ENCODE measurements at places on chromosomes 3 and 15. TPM values are rescaled to one million over a fixed set of nuclear protein-coding genes. Genes with fewer than 3 reads are reported as not detected.

The UROC1 gene
- total RNA-seq = not detected

The C3orf22 gene
- not detected for total RNA-seq

The YEATS2 gene
- 34.5 TPM for total RNA-seq

The CACNA2D3 gene
- total RNA-seq = not detected

The GREM1 gene
- total RNA-seq = 0.54 TPM

The PDE8A gene
- 25.2 TPM for total RNA-seq

The RPL4 gene
- total RNA-seq = 3,102 TPM

The GOLGA6D gene
- not detected for total RNA-seq

The CPLX3 gene
- total RNA-seq = not detected

The CSPG5 gene
- total RNA-seq = 0.67 TPM

GRCh38 chr15:77035999-77036471 is 34.9 kb downstream of the TSPAN3 start:
- no peak overlapping the region for H3K4me3 ChIP-seq
- H3K27me3 ChIP-seq = no peaks in the 10 kb centered on the region
- no peaks in the 10 kb centered on the region for H3K36me3 ChIP-seq
- peak overlapping the region; percentile 16 for H3K27ac ChIP-seq
- DNase-seq = no peak
- H3K4me1 ChIP-seq = no peaks in the 10 kb centered on the region

- H3K27ac ChIP-seq = no peak overlapping the region
- no peak for DNase-seq
- H3K27me3 ChIP-seq = no peaks in the 10 kb centered on the region
- no peaks in the 10 kb centered on the region for H3K4me1 ChIP-seq
Measured at GRCh38 chr3:157914882-157915281, 191.3 kb downstream of the SHOX2 start.

DNA sequence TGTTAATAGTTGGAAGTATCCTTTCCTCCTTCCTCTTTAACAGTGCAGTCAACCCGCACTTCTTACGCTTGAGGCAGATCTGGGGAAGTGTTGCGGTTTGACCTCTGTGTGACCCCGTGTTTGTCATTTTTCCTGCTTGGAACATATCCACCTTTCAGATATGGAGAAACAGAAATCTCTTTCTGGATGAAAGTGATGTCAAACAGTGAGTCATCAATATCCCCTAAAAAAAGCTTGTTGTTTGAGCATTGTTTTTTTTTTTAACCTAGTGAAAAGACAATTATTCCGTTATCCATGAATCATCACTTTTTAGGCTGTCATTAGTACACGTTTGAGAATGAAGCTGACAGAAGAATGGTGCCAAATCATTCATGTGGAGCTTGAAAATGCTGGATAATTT is 293.7 kb downstream of the ARPP21 start:
- no peak overlapping the region for H3K4me3 ChIP-seq
- no peak for DNase-seq
- no peak overlapping the region for H3K27ac ChIP-seq
- no peaks in the 10 kb centered on the region for H3K4me1 ChIP-seq
- no peaks in the 10 kb centered on the region for H3K27me3 ChIP-seq

- no peaks in the 10 kb centered on the region for H3K27me3 ChIP-seq
- H3K36me3 ChIP-seq = peaks cover 13% of the 10 kb centered on the region
- H3K4me3 ChIP-seq = peak overlapping the region; percentile 84
- H3K4me1 ChIP-seq = peaks cover 7% of the 10 kb centered on the region
Measured at GRCh38 chr3:12840591-12841148, 695 bp downstream of the RPL32 start.

- H3K27ac ChIP-seq = no peak overlapping the region
- no peaks in the 10 kb centered on the region for H3K27me3 ChIP-seq
- no peak for DNase-seq
- peaks cover 3% of the 10 kb centered on the region for H3K4me1 ChIP-seq
- H3K4me3 ChIP-seq = no peak overlapping the region
Measured at GRCh38 chr3:150519026-150519425, 27.3 kb downstream of the SERP1 start.

DNA sequence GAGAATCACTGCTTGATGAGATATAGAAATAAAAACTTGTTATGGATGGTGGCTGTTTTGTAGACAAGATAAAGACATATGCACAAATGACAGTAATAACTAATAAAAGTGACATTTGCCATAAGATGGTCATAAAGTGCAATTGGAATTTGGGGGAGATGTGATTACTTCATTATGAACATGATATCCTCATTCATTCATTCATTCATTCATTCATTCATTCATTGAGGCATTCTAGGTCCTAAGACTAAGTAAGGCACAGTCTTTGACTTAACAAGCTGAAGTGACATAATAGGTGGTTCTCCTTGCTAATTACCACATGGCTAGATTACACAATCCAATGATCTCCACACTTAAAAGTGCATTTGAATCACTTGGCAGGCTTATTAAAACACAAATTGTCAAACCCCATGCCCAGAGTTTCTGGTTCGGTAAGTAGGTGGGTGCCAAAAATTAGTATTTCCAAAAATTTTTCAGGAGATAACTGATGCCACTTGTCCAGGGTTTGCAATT is 18.9 kb downstream of the RAP2B start:
- no peaks in the 10 kb centered on the region for H3K4me1 ChIP-seq
- H3K4me3 ChIP-seq = no peak overlapping the region
- no peak overlapping the region for H3K27ac ChIP-seq
- no peaks in the 10 kb centered on the region for H3K36me3 ChIP-seq
- no peaks in the 10 kb centered on the region for H3K27me3 ChIP-seq

DNA sequence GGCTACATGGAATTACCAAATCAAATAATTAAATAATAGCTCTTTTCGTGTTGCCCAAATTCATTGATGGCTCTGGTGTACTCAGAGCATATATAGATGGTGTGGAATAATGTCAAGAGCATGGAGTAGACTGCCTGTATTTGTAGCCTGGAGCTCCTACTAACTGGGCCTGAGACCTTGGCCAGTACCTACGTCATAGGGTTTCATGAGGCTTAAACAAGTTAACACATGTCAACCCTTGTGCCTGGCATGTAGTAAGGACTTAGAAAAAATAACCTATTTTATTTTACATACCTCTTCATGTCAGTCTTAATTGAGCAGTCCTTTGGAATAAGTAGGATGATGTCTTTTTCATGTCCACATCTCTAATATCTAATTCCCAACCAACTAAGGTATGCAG is 223.7 kb upstream of the DPH6 start:
- H3K27ac ChIP-seq = no peak overlapping the region
- H3K27me3 ChIP-seq = no peaks in the 10 kb centered on the region
- no peak overlapping the region for H3K4me3 ChIP-seq
- no peaks in the 10 kb centered on the region for H3K36me3 ChIP-seq

GRCh38 chr3:81554801-81555200 is 206.6 kb downstream of the GBE1 start:
- no peaks in the 10 kb centered on the region for H3K27me3 ChIP-seq
- no peak overlapping the region for H3K27ac ChIP-seq
- no peaks in the 10 kb centered on the region for H3K4me1 ChIP-seq

DNA sequence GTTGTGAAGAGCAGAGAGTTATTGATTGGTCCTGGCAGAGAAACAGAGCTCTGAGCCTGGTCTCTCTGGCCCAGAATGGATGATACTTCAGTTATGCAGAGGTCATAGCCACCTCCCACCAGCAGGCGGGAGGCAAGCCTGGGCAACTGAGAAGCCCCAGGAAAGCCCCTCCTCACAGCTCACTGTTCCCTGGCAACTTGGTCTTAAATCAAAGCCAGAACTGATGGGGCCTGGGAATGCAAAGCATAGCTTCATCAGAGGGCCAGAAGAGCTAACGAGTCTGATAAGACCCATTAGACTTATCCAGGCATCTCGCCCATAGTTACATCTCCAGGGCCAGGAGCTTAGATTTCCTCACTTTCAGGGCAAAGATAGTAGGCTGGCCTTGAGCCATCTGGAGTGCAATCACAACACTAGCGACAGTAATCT is 5.5 kb upstream of the COLQ start:
- H3K36me3 ChIP-seq = no peaks in the 10 kb centered on the region
- no peaks in the 10 kb centered on the region for H3K4me1 ChIP-seq
- H3K4me3 ChIP-seq = no peak overlapping the region
- no peak for DNase-seq
- no peak overlapping the region for H3K27ac ChIP-seq

DNA sequence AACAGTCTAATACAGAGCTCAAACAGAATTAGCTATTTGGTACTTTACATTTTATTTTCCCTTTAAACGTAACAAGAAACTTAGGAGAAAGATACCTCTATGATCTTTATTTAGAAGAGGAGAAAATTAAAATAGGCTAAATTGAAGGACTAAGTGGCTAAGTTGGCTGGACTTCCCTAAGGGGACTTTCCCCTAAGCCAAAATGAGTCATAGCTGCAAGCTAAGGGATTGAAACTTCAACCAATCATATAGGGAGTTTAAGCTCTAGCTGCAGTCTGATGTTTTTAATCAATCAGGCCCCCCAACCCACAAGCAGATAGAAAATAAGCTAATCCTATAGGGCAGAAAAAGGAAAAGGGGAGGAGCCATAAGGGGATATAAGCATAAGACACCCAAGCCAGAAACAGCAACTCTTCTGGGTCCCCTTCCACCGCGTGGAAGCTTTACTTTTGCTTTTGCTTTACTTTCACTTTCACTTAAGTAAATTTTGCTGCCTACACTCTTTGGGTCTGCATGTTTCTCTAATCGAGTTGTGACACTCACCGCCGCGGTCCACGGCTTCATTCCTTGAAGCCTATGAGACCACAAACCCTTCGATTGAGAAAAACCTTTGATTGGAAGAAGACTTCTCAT is 1108.5 kb upstream of the EPHA6 start:
- DNase-seq = no peak
- no peaks in the 10 kb centered on the region for H3K27me3 ChIP-seq
- no peak overlapping the region for H3K27ac ChIP-seq
- H3K4me3 ChIP-seq = no peak overlapping the region
- H3K36me3 ChIP-seq = no peaks in the 10 kb centered on the region

DNA sequence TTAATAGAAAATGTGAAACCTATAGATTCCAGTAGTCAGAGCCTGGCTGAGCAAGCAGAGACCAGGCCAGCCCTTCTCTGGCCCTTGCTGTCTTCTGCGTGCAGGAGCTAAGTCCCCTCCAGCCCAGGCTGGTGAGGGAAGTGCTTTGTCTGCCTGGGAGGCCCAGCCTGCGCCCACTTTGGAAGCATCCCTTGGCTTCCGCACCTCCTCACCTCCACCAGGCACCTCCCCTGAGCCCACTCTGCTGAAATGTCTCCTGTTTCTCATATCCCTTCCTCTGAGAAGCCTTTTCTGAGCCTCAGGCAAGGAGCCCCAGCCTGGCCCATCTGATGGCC is 45.3 kb downstream of the ALDH1L1 start:
- H3K4me1 ChIP-seq = no peaks in the 10 kb centered on the region
- H3K4me3 ChIP-seq = no peak overlapping the region

- H3K4me1 ChIP-seq = peaks cover 5% of the 10 kb centered on the region
- peak; percentile 83 for DNase-seq
- no peak overlapping the region for H3K4me3 ChIP-seq
- H3K27me3 ChIP-seq = no peaks in the 10 kb centered on the region
- no peaks in the 10 kb centered on the region for H3K36me3 ChIP-seq
Measured at GRCh38 chr3:64030741-64031140, 7.4 kb upstream of the PSMD6 start.

GRCh38 chr3:187758318-187758955 is 13.2 kb upstream of the BCL6 start:
- DNase-seq = no peak
- H3K36me3 ChIP-seq = no peaks in the 10 kb centered on the region
- H3K4me1 ChIP-seq = peaks cover 15% of the 10 kb centered on the region
- no peak overlapping the region for H3K27ac ChIP-seq

- H3K27ac ChIP-seq = no peak overlapping the region
- no peaks in the 10 kb centered on the region for H3K36me3 ChIP-seq
- DNase-seq = no peak
- H3K4me1 ChIP-seq = no peaks in the 10 kb centered on the region
- H3K27me3 ChIP-seq = no peaks in the 10 kb centered on the region
- H3K4me3 ChIP-seq = no peak overlapping the region
Measured at GRCh38 chr15:31974154-31974794, 56.0 kb upstream of the CHRNA7 start.

- H3K4me3 ChIP-seq = no peak overlapping the region
- no peaks in the 10 kb centered on the region for H3K4me1 ChIP-seq
- H3K27me3 ChIP-seq = peaks cover 2% of the 10 kb centered on the region
- H3K27ac ChIP-seq = no peak overlapping the region
- no peak for DNase-seq
Measured at GRCh38 chr3:71721651-71722157, 3.5 kb downstream of the EIF4E3 start.

- H3K27ac ChIP-seq = no peak overlapping the region
- H3K4me3 ChIP-seq = no peak overlapping the region
- DNase-seq = no peak
- no peaks in the 10 kb centered on the region for H3K36me3 ChIP-seq
- H3K4me1 ChIP-seq = no peaks in the 10 kb centered on the region
- H3K27me3 ChIP-seq = no peaks in the 10 kb centered on the region
Measured at GRCh38 chr15:57767481-57767880, 61.0 kb downstream of the POLR2M start.

DNA sequence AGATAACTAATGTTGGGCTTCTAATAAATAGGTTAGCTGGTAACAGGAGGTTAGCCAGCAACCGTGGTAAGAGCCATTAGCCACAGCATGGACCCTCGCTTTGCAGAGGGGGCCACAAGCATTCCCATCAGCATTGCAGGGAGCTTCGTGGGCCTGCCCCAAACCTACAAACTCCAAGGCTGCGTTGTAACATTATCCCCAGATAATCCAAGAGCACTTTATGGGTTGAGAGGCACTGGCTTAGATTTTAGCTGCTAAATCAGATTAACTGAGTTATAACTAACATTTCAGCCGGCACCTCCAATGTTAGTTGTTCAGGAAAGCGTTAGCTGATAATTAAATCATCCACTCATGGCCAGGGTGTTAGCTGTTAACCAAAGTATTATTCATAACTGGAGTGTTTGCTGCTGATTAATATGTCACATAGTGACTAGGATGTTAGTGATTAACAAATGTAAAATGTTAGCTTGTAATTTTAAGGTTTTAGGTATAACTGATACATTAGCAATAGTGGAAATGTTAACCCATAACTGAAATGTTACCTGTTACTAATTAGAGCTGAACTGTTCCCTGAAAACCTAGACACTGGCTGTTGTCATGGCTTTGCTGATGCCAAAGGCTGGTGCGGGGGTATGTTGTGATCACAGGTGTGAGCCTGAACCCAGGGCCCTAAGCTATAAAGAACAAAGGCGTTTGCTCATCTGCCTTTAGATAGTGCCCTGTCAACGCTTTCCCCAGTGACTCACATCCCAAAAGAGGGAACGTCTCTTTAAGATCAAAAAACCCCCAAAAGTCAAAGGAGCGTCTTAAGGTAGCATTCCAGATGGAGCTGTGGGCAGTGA is 56.2 kb downstream of the SLC6A6 start:
- H3K4me3 ChIP-seq = no peak overlapping the region
- no peak for DNase-seq
- H3K36me3 ChIP-seq = peaks cover 9% of the 10 kb centered on the region
- H3K4me1 ChIP-seq = no peaks in the 10 kb centered on the region
- H3K27ac ChIP-seq = no peak overlapping the region
- H3K27me3 ChIP-seq = no peaks in the 10 kb centered on the region

Measured in Caco-2 (cell line).